ENCODE measurements at places on chromosomes 4 and X.
A peak's percentile ranks its signal among the peaks of the same experiment; 100 is the strongest.

GRCh38 chr4:109877400-109877799 lies 29.5 kb downstream of the LRIT3 start:
- DNase-seq = no peak

DNA sequence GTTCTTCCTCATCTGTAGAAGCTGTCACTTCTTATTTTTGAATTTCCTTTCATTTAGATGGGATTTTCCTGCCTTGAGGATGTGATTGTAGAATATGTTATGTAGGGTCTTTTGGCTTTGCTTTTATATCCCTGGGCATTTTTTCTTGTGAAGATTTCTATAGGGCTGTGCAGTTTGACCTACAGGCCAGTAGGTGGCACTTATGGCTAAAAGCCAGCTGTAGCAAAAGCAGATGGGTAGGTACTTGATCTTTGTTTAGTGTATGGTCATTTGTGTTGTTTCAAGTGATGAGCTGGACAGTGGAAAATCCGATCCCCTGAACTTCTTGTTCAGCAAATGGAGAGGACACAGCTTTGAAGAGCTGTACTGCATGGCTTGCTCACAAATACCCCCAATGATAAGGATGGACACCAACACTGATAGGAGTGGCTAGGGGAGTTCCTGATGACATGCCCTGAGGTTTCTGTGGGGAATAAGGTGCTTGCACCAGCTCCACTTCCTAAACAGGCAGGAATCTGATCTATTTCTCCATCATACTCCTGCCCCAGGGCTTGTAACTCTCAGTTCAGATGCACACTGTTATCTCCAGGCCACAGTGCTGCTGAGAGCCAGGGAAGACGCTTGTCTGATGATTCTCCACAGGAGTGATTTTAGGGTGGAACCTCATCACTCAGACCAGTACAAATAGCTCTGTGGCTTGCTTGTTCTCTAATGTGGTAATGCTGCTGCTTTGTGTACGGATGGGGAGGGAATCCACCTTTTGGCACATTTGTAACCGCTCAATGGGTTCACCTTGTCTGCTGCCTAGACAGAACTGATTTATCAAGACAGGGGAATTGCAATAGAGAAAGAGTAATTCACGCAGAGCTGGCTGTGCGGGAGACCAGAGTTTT lies 417.1 kb upstream of the MAGEB16 start:
- DNase-seq = no peak

GRCh38 chr4:147831551-147832171 lies 99.8 kb downstream of the ARHGAP10 start:
- DNase-seq = peak; percentile 84

GRCh38 chrX:152895724-152896420 lies 2.0 kb upstream of the ZNF185 start:
- DNase-seq = no peak

DNA sequence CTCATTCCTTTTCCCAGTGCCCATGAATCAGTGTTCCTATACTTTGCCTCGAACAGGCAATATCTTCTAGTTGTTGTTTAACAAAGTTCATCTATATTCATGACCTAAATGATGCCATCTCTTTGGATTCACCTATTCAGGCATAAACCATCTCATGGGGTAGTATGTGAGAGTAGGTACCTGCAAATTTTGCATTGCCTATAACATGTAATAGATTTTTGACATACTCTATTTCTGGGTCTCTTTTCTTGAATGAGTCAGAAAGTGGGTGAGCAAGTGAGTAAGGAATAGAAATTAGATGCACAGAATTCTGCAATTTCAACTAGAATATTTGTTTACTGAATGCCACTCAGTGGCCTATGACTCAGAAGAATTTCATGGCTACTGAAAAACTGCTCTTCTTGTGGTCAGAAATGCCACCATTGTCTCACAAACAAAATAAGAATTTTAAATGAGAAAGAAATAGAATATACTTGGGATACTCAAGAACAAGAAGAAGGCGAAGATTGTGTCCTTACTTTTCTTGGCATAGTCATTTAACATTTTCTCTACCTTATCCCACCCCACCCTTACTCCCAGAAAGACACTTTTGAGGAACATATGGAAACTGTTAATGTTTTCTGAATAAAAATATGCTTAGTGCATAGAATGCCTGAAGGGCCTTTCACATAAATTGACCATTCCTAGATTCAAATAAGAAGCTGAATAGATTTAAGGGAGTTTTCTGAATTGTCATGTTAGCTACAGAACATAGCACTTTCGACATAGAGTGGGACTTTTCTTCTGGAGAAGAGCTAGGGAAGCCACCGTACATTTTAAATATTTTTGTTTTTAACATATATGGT lies 86.8 kb downstream of the HHIP start:
- no peak for DNase-seq

- no peak for DNase-seq
These were observed 38.0 kb downstream of the PI4K2B start for GRCh38 chr4:25271866-25272265.

DNA sequence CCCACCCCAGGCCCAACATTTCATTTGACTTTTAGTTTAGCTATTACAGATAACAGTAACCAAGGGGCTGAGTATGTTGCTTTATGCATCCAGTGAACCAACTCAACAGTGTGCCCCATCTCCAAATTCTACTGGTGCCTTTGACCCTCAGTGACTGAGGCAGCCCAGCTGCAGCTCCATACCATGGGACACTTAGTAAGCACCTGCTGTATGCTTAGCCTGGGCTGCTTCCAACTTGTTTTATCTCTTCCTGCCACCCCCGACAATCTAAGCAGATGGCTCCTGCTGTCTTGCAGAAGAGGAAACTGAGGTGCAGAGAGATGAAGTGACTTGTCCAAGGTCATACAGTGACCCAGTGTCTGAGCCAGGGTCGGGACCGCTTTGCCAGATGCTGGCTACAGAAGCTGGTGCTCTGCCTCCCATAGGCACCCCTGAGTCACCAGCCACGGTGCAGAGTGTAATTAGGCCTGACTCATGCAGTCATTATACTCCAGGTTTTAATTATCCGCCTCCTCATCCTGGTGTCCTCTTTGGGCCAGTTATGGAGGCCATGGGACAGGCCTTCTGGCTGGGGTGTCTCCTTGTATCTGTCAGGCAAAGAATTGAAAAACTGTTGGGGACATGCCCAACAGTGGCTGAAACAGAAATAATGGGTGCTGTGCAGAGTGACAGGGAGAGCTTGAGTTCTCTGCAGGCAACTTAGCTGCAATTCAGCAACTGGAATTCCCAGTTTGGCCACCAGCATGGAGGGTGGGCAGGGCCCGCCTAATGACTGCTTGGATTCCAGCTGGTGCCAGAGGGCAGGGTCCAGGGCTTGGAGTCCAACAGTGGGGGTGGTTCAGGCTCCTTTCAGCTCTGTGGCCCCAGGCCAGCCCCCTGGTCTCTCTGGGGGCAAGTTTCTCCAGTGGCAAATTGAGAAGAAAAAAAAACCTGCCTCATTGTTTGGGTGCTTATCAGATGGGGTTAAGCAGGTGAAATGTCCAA lies 8.2 kb upstream of the GPR78 start:
- no peak for DNase-seq

GRCh38 chr4:172555725-172556124 lies 612.9 kb upstream of the GALNT7 start:
- no peak for DNase-seq

- peak; percentile 2 for DNase-seq
These were observed 3.7 kb upstream of the BEX4 start for GRCh38 chrX:103211012-103211715.

DNA sequence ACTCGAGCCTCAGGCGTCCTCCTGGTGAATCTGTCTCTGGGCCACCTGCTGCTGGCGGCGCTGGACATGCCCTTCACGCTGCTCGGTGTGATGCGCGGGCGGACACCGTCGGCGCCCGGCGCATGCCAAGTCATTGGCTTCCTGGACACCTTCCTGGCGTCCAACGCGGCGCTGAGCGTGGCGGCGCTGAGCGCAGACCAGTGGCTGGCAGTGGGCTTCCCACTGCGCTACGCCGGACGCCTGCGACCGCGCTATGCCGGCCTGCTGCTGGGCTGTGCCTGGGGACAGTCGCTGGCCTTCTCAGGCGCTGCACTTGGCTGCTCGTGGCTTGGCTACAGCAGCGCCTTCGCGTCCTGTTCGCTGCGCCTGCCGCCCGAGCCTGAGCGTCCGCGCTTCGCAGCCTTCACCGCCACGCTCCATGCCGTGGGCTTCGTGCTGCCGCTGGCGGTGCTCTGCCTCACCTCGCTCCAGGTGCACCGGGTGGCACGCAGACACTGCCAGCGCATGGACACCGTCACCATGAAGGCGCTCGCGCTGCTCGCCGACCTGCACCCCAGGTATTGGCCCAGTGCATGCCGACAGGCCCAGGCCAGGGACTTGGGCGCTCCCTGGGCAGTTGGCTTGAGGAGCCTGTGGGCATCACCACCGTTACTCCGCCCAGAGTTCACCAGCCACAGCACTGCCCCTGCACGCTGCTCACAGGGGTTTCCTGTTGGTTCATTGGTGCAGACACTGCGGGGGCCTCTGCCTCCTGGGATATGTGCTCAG lies 1.1 kb downstream of the GPR78 start:
- no peak for DNase-seq

DNA sequence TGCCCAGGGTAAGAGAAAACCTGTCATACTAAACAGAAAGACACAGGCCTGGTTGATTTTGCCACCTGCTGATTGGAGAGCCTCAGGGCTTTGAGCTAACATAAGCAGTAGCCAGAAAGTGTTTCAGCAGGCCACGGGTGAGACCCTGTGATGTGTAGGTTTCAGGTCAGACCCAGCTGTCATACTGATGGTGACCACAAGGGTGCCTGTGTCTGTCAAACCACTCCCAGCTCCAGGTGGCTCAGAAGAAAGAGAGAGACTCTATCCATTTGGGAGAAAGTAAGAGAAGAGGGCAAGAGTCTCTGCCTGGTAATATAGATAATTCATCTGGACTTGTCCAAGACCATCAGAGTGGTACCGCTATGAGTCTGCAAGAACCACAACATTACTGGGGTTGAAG lies 72.8 kb upstream of the NLRP2B start:
- DNase-seq = no peak

DNA sequence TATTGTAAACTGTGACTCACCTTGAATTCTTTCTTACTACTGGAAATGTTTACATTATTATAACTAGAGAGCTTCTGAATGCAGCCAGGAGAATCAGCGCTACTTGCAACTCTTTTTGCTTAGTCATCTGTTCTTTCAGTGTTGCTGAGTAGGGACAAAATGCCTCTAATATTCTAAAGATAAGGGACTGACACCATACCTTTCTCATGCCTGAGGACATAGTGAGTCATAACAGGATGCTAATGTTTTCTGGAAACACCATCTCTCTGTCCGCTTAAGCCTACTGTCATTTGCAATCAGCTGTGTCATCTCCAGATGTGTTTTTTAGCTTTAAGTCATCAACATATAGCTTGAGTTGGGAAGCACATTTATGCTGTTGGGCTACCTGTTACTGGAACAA lies 108.3 kb downstream of the QRFPR start:
- DNase-seq = peak; percentile 41

Data from HS-5 (cell line).